Tibial artery (tissue), 4 donors: ENCODE measurements at places on chromosomes 13 and 19.
A peak's percentile ranks its signal among the peaks of the same experiment; 100 is the strongest.

- DNase-seq = no peak
Observed at GRCh38 chr13:114339857-114340534, 25.7 kb downstream of the CHAMP1 start.

DNA sequence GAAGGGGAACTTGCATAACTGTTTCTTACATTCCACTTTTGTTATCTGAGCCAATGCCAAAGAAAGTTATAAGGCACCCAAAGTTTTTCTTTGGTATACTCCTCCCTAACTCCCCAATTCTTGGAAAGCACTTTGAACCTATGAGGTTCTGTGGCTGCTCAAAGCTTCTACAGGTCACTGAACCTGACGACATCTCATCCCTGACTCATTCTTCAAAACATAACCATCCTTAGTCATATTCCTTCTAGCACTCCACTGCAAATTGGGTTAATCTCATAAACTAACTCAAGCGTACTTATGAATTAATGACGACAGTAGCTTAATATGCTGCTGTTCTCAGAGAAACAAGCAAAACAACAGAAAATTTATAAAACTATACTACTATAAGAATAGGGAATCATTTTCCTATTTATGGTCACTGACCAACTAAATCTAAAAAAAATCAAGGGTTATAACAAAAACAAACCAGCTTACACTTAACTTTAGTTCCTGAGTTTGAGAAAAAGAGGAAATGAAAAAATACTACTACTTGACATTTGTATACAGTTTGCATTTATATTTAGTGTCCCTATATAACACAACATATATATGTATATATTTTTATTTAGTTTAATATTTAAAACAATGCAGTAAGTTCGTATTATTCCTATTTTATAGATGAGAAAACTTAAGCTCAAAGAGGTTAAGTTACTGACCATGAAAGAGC is 69.1 kb downstream of the CAB39L start:
- DNase-seq = no peak

DNA sequence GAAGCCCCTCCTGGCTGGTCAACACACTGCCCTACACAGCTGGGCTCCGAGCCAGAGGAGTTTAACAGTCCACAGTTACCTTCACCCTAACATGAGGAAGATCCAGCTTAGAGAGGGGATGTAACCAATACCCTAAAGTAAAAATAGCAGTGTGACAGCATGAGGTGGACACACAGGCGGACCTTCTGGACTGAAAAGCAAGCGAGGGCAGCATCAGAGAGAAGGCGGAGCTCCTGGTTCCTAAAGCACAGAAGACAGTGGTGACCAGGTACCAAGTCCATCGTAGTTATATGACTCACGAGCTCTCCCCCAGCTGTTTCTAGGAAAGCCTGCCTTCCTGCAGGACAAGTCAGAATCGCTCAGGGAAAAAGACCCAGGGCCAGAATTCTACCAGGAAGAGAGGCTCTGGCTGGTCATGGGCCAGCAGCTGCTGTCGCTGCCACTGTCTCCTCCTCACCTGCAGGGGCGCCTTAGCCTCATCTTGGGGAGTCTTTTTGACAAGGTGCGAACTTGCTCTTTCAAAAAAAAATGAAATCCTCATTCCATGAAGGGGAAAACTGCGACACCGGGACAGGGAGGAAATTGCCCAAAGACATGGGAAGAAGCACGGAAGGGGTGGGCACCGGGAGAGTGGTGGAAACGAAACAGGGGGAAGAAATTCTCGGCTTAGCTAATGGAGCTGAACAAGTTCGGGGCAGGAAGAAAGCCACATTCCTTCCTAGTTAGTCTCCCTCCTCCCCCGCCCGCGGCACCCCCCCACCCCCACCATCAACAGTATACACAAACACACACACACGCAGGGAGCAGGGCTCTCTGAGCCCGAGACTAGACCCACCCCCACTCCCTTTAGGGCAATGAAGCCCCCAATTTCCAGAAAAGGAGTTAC is 1.7 kb downstream of the ELL start:
- no peak for DNase-seq

- no peak for DNase-seq
Observed at GRCh38 chr13:33471204-33471603, 185.6 kb upstream of the STARD13 start.

- DNase-seq = peak; percentile 99
Observed at GRCh38 chr19:56507446-56508289, at the start of gene ZNF471. Gene ZNF471, plus strand, starts transcription at chr19:56507855. Its CDS starts 3,717 bp downstream, at chr19:56511572.

DNA sequence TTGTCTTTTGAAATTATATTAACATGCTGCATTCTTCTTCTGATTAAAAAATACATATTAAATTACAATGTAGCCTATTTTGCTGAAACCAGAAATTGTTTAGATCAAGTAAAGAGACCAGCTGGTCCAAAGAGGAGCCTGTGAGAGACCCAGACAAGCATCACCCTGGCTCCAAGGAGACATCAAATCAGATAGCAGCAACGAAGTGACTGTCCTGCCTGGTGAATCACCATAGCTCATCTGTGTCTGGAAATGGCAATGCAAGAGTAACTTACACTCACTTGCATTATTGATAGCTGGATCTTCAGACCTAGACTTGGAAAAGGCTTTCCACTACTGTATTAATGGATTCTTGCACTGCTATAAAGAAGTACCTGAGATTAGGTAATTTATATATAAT is 169.1 kb downstream of the KCTD12 start:
- no peak for DNase-seq

- no peak for DNase-seq
Observed at GRCh38 chr13:77696879-77697216, 639 bp upstream of the SLAIN1 start.

DNA sequence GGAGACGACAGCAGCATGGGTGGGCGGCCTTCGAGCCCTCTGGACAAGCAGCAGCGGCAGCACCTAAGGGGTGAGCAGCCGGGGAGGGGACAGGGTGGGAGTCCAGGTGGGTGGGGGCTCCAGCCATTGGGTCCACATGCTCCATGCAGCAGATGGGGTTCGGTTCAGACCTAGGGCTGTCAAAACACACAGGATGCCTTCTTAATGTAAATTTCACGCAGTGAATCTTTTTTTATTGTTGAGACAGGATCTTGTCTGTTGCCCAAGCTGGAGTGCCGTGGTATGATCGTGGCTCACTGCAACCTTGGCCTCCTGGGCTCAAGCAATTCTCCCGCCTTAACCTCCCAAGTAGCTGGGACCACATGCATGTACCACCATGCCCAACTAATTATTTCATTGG is 15.9 kb downstream of the PGLS start:
- no peak for DNase-seq

DNA sequence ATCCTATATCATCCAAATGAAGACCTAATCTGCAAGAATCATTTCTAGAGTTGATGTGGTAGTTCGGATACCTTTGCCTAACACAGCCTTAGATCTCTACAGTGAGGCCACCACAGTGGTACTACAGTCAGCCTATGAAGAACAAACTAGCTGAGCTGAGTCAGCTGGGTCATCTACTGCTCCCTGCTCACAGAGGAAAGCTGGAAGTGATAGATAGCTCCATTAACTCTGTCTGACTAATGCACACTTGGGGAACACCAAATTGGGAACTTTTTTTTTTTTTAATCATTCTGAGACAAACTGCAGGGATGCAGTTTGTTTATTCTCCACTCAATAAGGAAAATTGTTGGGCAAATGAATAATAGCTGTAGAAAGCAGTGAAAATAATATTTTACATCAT is 1160.6 kb downstream of the PCDH9 start:
- no peak for DNase-seq

- DNase-seq = peak; percentile 86
Observed at GRCh38 chr19:40305403-40305802, 20.3 kb upstream of the AKT2 start.

GRCh38 chr13:98272549-98272948 is 95.5 kb upstream of the RNF113B start:
- no peak for DNase-seq

GRCh38 chr13:74132152-74132775 is 1.9 kb downstream of the KLF12 start:
- no peak for DNase-seq

DNA sequence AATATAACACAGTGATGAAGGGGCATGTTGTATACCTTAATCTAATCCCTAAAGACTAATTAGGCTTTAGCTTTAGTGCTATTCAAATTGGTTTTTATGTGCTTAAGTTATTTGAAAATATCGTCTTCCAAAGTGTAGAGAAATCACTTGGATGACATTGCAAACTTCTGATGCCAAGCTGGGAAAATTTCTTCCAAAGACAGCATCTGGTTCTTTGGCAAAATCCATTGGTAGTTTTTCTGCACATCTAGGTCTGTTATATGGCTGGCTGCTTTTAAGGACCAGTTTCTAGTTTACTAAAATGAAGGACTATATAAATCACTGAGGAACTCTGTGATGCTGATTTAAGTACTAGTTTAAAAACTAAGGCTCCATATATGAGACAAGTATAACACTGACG is 2362.3 kb downstream of the PCDH9 start:
- DNase-seq = no peak

DNA sequence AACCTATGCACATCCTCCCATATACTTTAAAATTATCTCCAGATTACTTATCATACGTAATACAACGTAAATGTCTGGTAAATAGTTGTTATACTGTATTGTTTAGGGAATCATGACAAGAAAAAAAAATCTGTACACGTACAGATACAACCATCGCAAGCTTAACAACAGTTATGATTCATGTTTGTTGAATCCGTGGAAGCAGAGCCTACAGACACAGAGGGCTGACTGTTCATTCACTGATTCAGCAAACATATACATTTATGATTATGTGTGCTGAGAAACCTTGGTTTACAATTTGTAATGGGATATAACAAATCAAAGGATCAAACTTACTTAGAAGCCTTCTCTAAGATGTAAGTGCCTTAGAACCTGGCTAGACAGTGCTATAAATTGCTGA is 1.5 kb downstream of the ZNF260 start:
- DNase-seq = no peak
